ENCODE measurements at places on chromosomes 3 and 15.
A peak's percentile ranks its signal among the peaks of the same experiment; 100 is the strongest.

DNA sequence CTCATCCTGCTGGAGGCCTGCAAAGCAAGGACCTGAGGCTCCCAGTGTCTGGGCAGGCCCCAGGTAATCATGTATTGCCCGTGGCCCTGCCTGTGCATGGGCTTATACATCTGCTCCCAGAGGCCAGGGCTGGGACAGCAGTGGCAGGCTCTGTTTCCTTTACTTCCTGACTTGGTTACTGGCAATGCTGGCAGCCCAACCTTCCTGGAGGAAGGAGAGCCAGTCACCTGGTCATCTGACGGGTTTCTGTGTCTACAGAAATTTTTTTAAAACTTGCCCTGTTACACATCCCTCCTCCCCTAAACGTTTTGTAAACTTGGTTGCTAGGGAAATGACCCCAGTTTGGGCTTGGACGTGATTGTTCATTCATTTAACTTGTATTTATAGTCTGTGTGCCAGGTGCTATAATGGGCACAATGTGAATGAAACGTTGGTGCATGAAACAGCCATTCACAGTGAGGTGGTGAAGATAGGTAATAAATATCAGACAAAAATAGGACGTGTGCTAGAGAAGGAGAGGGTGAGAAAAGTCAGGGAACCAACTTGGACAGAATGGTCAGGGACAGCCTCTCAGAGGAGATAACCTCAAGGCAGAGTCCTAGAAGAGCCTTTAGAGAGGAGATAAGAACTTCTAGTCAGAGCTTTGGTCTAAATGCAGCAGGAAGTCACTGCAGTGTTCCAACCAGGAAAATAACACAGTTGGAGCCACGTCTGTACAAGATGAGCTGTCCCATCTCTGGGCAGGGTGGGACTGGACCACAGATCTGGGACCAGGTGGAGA is 14.1 kb downstream of the TEX264 start:
- DNase-seq: no peak

- DNase-seq: no peak
These were observed 25.3 kb downstream of the FOXL2 start for GRCh38 chr3:138921316-138922292.

- DNase-seq: no peak
These were observed 45.6 kb upstream of the PAQR5 start for GRCh38 chr15:69253156-69253555.

- no peak for DNase-seq
These were observed 786.2 kb downstream of the AGBL1 start for GRCh38 chr15:86865920-86866319.

DNA sequence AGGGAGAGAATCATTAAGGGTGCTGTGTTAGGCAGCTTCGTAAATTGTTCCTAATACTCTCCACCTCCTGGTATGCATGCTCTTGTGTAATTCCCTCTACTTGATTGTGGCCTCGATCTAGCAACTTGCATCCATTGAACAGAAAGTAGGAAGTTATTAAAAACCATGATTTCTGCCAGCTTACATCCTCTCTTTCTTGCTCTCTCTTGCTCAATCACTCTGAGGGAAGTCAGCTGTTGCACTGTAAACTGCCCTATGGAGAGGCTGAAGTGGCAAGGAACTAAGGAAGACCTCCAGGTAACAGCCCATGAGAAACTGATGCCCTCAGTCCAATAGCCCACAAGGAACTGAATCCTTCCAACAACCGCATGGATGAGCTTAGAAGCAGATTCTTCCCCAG is 92.6 kb downstream of the ERC2 start:
- DNase-seq: no peak

DNA sequence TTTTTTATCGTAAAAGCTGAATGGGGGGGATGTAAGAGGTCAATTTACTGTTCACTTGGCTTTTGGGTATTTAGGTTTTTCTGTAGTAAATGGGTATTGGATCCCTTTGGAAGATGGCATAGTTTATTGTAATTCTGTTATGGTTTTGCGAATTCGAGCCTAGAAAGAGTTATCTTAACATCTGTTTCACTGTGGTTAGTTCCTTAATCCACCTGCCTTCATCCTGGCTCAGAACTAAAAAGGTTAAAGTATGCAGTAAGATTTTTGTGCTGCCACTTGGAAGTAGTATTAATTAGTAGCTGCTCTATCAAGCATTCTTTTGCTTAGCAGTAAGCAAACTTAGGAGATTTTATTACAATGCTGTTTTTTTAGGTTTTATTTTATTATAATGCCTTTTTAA is 62.4 kb downstream of the ARIH1 start:
- no peak for DNase-seq

- DNase-seq: no peak
These were observed 11.4 kb downstream of the GPR87 start for GRCh38 chr3:151305060-151305774.

DNA sequence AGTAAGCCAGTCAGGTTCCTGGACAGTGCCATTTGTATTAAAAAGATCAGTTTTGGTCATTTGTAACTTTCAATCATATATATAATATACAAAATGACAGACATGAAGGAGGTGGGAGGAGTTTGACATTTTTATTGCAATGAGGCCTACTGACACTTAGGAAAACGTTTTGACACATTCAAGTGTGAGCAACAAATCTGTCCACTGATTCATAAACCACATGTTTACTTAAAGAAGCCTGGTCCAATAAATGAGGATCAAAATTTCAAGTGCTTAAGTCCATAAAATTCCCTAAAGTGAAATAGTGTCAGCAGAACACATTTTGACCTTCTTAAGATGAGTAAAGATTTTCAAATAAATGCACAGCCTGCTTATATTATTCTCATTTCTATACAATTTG is 137.3 kb downstream of the MECOM start:
- no peak for DNase-seq

GRCh38 chr3:27533718-27534573 is 49.8 kb upstream of the SLC4A7 start:
- no peak for DNase-seq

DNA sequence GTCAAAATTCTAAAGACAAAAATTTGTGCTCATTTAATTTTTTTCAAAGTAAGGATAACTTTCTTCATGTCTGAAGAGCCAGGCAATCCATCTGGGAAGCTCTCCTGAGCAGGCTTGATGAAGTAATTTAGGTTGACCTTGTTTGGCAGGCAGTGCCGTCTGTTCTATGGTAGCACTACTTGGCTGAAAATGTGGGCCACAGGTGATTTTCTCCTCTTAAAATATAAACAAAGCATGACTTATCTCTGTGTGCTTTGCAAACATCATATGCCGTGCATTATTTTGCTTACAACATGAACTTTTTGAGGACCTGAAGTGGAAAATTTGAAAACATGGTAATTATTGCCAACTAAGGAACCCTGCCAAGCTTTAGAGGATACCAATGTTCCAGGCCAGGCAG is 143.2 kb downstream of the RAP2B start:
- no peak for DNase-seq

DNA sequence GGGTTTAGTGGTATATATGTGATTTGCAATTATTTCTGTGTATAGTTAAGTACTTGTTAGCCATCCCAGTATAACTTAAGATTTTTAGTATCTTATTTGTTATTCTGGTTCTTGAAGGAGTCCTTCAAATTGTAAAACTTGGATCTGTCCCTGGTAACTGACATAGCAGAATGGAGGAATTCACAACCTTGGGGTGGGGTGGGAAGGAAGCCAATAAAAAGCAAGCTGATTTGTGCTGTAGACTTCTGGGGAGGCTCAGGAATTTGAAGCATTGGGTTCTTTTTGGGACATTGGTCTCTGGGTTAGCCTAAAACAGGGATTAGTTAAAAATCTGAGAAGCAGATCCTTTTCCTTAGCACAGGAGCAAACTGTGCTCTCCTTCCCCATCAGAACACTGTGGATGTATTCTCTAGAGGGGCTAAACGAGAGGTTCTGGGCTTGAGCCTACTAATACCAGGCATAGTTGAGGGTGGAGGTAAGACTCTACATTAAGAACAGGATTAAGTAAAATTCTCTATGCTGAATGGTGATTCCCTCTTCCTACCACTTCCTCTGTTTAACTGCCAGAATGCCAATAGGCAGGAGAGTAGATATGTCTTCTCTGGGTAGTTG is 42.2 kb downstream of the GMPS start:
- DNase-seq: no peak

- peak; percentile 36 for DNase-seq
These were observed 152.2 kb downstream of the ALCAM start for GRCh38 chr3:105518806-105519418.

- DNase-seq: no peak
These were observed 246.1 kb upstream of the PPP2R3A start for GRCh38 chr3:135719449-135719848.

GRCh38 chr3:50642382-50642781 is 25.4 kb downstream of the MAPKAPK3 start:
- no peak for DNase-seq

GRCh38 chr3:4245671-4246070 is 57.5 kb upstream of the SETMAR start:
- no peak for DNase-seq

- DNase-seq: no peak
These were observed 276.8 kb downstream of the ULK4 start for GRCh38 chr3:41684797-41685735.

GRCh38 chr3:72488738-72489035 is 359.6 kb downstream of the SHQ1 start:
- no peak for DNase-seq

GRCh38 chr15:83766339-83766738 is 112.4 kb downstream of the ADAMTSL3 start:
- no peak for DNase-seq

- DNase-seq: no peak
These were observed 669.9 kb upstream of the CCDC54 start for GRCh38 chr3:106707347-106707746.

DNA sequence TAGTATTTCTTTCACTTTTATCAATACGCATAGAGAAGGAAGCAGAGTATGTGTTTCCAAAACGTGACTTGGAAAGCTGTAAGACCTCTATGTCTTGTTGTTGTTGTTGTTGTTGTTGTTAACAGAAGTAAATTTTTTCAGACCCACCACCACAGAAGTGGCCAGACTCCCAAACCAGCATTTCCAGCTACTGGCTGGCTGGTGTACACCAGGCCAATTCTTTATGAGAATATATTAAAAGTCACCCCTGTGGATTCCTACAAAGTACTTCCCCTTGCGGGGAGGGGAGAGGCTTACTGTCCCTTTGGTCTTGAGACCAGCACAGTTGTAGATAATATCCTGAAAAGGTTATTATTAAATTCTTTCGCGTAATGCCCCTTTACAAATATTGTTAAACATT is 1.6 kb upstream of the FOXP1 start:
- no peak for DNase-seq

DNA sequence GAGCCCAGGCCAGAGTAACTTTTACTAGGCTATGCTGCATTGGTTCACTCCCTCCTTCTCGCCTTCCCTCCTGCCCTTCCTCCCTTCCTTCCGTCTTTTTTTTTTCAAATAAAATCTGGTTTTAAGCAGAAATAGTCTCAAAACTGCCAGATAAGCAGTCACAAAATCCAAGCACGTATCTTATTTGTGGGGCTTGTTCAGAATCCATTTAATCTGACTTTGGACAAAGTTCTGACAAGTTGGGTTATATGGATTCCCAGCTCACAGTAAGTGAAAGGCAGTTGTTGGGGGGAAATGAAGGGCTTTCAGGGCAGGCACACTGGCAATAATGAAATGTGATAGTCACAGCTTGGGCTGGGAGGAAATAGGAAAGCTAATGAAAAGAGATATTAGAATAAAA is 32.0 kb upstream of the PLXND1 start:
- DNase-seq: no peak

DNA sequence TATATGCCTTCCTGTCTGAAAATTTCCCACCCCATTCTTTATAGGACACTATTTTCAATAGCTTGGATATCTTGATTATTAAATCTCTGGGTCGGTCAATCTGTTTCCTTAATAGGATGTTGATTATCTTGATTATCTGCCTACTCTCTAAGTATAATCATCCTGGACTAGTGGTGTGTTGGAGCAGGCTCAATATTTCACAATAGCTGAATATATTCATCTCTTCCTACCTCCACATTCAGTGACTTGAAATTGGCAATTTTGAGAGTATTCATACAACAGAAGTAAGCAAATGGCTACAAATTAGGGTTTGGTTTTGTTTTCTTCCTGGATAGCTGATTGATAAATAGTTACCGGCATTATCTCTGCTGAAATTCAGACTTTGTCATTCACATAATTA is 1162.6 kb downstream of the ROBO1 start:
- DNase-seq: no peak

DNA sequence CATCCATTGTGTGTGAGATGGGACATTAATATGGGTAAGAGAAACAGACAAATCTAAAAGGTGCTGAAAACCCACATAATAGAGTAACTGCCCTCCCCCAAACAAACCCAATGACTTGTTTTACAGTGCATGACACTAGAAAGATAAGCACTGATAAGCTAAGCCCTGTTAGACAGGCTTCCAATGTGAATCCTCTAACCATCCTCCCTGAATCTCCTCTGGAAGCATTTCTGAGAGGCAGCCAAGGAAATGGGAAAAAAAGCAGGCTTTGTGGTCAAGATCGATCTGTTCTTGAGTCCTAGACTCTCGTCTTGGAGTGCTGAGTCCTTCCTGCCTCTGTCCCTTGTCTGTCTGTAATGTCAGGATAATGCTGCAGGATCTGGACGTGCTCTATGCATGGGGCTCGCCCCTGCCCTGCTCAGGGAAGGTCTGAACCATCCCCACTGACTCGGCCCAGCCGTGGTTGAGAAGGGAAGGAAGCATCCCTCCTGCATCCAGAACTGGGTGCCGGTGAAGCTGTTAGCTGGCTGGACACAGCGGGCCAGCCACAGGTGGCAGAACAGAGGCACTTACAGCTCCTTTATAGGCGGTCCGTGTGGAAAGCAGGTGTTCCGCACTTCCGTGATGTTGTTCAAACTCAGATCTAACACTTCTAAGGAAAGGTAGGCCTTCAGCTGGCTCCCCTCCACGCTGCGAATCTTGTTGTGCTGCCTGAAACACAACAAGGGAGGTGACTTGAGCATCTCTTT is 84.1 kb downstream of the LRIG1 start:
- no peak for DNase-seq

- DNase-seq: no peak
These were observed 4.6 kb downstream of the CFAP100 start for GRCh38 chr3:126399351-126399735.

- DNase-seq: no peak
These were observed 56.4 kb downstream of the RPL39L start for GRCh38 chr3:187082758-187083375.

DNA sequence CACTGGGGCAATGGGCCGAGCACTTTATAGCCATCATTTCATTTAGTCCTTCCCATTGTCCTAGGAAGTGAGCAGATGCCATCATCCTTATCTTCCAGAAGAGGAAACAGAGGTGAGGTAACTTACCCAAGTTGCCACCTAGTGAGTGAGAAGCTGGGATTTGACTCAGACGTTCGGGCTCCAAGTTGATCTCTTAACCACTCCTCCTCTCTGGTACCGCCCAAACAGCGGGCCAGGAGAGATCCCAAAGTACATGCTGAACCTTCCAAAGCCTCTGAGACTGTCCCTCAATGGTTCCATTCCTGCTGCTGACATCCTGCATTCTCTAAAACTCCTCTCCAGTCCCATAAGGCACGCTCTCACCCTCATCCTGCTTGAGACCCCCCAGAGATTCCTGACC is 56.2 kb downstream of the EXOG start:
- DNase-seq: no peak
